ENCODE measurements at places on chromosomes 11 and 22.

- DNase-seq, result peak; percentile 39
Observed at GRCh38 chr11:6693342-6694228, 10.4 kb upstream of the MRPL17 start.

- DNase-seq, result no peak
Observed at GRCh38 chr11:67252831-67253239, 13.4 kb upstream of the GRK2 start.

DNA sequence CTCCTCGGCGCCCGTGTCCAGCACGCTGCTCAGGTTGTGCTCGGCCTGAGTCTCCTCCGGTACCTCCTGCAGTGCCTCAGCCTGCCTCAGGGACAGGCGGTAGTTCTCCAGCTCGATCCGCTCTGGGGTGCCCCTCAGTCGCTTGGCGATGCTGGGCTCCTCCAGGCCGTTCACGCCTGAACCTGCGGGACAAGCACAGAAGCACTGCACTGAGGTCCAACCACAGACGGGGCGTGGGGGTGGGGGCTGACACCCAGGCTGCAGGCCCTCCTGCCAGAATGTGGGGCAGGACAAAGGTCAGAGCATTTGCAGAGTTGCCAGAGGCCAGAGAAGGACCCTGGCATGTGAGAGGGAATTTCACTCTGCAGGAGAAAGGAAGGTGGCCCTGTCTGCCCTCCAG, 67.6 kb upstream of the BID start:
- DNase-seq, result no peak

DNA sequence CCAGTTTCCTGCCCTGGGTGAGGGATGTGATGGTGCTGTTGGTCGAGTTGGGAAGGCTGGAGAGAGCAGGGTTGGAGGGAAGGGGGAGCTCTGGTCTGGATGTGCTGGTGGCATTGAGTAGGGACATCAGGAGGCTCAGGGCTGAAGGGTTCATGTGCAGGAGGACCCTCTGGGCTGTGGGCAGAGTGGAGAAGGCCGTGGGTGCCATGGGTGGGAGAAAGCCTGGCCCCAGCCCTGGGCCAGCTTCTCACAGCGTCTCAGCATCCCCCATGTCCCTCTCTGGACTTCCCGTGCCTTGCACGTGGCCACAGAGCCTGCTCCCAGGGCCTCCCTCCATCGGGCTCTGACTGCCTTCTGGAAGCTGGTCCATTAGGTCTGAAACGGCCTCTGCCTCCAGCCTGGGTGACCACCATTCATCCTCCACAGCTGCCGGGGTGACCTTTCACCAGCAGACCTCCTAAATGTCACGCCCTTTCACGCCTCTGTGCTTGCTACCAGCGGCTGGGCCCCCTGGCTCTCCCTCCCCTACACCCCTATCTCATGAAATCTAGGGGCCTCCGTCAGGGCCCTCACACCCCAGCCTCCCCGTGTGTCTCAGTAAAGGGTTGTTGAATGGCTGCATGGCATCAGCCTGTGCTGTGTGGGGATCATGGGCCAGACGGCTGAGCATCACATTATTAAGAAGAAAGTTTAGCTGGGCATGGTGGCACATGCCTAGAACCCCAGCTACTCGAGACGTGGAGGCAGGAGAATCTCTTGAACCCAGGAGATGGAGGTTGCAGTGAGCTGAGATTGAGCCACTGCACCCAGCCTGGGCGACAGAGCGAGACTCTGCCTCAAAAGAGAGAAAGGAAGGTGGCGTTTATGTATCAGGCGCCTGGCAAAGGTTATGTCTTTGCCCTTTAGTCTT, 25.5 kb downstream of the MYO7A start:
- no peak for DNase-seq

DNA sequence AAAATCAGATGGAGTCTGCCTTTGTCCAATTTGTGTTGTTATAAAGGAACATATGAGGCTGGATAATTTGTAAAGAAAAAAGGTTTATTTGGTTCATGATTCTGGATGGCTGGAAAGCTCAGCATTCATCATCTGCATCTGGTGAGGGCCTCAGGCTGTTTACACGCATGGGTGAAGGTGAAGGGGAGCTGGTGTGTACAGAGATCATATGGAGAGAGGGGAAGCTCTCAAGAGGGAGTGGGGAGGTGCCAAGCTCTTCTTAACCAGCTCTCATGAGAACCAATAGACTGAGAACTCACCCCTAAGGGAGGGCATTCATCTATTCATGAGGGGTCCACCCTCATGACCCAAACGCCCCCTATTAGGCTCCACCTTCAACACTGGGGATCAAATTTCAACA, 40.0 kb downstream of the NEU3 start:
- DNase-seq, result no peak

DNA sequence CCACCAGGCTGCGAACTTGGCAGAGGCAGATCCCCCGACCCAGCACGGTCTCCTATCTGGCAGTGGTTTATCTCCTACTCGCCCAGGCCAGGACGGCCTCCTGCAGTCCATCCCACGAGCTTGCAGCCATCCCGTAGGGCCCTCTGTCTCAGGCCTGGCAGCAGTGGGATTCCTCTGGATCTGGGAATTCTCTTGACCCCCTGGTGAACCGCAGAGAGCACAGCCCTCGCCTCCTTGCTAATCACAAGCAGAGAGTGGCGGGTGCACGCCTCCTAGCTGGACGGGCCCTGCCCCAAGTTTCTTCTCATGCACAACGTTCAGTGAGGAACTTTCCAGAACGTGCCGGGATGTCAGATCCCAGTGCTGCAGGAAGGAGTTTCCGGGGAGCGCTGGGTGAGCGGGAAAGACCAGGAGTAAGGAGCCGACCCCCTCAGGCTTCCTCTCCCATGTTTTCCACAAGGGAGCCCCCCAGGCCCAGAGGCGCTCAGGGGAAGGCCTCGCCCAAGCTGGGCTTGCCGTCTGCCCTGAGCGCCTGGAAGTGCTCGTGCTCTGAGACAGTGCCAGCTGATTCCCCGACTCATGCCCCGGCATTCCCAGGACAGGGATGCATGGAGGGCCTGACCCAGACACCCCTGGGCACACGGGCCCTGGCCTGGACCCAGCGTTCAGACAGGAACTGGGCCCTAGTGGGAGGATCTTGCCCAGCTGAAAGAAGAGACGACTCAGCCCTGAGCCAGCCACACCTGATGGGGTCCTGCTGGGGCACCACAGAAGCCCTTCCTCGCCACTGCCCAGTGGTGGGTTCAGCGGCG, 24.6 kb downstream of the IGF2 start:
- DNase-seq, result no peak

- no peak for DNase-seq
Observed at GRCh38 chr11:27996066-27996465, 111.9 kb downstream of the KIF18A start.

GRCh38 chr22:31138126-31138525, 2.2 kb downstream of the PLA2G3 start:
- DNase-seq, result no peak

DNA sequence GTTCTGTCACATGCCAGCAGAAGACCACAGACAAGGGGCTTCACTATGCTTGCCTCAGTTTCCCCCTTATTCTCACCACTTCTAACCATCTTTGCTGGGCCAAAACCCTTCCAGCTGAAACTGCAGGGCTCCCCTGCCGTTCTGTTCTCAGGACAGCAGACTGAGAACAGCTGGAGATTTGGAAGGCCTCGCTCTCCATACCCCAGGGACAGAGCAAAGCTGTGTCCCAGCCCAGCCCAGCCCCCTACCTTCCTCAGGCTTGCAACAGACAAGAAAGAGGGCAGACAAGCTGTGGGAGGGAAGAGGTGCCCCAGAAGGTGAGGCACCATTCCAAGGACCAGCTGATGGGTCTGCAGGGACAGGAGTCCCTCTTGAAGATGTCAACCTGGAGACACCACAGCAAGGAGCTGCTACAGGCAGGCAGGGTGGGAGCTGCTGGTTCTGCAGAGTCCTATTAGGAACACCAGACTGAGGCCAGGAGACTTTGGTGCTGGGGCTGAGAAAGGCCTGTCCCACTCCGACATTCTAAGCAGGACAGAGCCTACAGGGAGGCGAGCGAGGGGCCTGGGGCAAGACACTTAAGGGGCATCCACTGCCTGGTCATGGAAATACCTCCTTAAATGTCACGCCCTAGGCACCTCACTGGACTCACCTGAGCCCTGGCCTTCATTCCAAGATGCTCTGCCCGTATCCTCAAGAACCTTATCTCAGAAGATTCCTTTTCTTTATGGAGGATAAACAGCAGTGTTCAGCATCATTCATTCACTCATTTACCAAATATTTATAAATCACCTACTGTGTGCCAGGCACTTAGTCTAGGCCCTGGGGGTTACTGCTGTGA, 6.9 kb downstream of the SCN2B start:
- DNase-seq, result no peak

GRCh38 chr11:61551634-61552033, 29.2 kb downstream of the SYT7 start:
- DNase-seq, result no peak

- DNase-seq, result no peak
Observed at GRCh38 chr11:65278356-65278755, 16.6 kb downstream of the POLA2 start.

GRCh38 chr11:103806130-103806895, 230.1 kb upstream of the DDI1 start:
- DNase-seq, result no peak

GRCh38 chr11:11345099-11345498, 8.0 kb downstream of the CSNK2A3 start:
- DNase-seq, result no peak

- DNase-seq, result no peak
Observed at GRCh38 chr11:87190071-87190470, 152.3 kb downstream of the TMEM135 start.

GRCh38 chr11:113593698-113594308, 112.3 kb downstream of the TMPRSS5 start:
- DNase-seq, result no peak

DNA sequence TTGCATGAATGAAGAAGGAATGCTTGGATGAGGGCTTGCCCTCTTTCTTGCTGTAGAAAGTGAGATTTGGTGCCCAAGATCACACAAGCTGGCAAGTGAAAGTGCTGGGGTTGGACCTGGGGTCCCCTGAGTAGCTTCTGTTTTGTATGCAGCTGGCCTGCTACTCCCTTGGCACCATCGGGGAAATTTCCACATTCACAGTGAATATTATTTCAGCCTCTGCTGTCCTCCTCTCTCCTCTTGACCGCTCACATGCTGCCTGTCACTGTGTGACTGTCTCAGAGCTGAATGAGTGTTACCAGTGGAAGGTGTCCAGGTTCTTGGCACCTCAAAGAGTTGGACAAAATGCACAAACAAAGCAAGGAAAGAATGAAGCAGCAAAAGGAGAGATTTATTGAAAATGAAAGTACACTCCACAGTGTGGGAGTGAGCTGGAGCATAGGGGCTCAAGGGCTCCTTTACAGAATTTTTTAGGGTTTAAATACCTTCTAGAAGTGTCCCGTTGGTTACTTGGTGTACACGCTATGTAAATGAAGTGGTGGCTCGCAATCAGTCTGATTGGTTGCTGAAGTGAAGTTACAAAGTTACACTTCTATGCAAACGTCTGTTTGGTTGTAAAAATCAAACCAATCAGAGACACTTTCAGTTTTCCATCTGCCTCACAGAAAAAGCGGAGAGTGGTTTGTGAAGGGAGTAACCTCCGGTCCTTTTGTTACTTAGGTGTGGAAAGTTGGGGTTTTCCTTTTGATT, 87.4 kb downstream of the DEPDC5 start:
- no peak for DNase-seq

DNA sequence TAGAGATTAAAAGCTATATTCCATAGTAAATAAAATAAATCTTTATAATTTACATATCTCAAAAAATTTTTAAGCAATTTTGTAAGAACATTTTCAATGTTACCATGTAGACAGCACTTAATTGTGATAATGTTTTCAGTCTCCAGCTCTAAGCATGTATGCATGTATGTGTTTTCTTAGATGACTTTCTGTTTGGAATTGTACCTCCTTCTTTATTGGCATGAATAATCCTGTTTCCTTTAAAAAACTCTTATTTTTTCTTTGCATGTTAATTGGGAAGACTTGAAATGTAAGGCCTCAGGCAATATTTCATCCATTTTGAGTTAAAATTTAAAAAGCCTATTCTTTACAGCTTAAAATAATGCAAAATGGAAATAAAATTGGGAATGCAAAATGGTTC, 2.0 kb upstream of the OR2AG1 start:
- no peak for DNase-seq

DNA sequence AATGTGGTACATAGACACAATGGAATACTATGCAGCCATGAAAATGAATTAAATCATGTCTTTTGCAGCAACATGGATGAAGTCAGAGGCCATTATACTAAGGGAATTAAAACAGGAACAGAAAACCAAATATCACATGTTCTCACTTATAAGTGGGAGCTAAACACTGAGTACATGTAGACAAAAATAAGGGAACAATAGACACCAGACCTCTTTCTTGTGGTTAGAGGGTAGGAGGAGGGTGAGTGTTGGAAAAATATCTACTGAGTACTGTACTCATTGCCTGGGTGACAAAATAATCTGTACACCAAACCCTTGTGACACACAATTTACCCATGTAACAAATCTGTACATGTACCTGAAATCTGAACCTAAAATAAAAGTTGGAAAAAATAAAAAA, 59.1 kb upstream of the ANO5 start:
- DNase-seq, result no peak

DNA sequence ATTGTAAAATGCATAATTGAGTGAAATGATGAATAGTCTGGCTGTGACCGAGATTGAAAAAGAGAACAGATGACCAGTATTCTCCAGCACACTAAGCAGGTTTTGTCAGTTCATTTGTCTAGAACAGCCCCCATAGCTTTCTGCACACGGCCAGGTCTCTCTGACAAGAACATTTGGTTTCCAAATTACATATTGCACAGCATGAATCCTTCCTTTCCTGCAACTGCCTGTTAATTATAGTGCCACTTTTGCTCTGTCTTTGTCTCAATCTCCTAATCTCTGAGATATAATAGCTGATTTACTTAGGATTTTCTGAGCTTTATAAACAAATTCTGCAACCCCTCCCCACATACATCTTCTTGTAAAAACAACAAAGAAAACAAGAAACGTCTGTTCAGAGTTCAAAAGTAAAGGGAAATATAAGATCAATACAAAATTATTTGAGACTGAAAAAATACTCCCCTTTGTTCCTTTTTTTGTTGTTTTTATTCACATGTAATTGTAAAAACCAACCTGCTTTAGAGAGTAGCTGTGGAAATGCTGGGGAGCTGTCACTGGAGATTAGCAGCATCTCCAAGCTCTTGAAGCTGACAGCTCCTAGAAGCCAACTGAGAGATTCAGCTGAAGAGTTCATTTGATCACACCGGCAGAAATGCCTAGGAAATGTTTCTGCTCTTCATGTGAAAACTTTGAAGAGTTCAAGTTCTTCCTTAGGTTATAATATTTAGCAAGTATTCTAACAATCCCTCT, 998.1 kb downstream of the DLG2 start:
- no peak for DNase-seq

GRCh38 chr22:50027639-50028537, 15.3 kb upstream of the IL17REL start:
- peak; percentile 46 for DNase-seq

- no peak for DNase-seq
Observed at GRCh38 chr22:32985899-32986765, 72.0 kb downstream of the SYN3 start.

GRCh38 chr11:76799066-76799804, 16.1 kb downstream of the TSKU start:
- DNase-seq, result peak; percentile 59
